ENCODE measurements at places on chromosomes 11 and 22.

GRCh38 chr11:126971305-126971704 lies 29.3 kb downstream of the KIRREL3 start:
- DNase-seq: no peak

DNA sequence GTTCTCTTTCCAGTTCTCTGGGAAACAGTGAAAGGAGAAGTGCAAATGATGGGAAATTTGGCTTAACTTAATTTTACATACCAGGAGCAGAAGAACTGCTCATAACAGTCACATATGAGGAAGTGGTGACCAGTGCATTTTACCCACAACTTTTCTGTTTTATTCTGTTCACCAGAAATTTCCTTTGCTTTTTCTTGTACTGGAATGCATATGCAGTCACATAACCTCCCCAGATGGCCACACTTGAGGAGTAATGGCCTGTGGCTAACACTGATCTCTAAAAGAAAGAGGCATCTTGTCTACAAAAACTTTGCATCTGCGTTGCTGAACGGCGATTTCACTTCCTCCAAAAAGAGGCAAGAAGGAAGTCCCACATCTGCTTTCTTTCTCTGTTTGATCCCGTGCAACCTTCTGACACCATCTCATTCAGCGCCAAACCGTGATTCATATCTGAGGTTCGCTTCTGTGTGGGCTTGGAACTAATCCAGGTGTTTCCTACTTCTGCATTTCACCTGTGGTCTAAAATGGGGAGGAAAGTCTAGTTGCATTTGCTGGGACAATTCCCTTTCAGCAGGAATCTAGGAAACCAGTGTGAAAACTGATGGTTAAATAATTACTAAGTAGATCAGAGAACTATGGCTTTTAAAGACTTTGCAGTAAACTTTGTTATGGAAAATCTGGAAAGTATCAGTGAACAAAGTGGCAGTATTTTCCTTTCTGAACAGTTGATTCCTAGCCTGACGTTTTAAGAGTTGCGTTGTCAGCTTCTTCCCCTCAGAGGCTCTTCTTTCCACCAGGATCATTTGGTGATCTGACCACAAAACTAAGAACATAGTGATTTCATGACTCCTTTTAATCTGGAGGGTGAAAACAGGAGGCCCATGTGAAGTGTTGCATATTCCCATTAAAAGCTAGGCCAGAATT lies 4.2 kb upstream of the MPEG1 start:
- DNase-seq: no peak

DNA sequence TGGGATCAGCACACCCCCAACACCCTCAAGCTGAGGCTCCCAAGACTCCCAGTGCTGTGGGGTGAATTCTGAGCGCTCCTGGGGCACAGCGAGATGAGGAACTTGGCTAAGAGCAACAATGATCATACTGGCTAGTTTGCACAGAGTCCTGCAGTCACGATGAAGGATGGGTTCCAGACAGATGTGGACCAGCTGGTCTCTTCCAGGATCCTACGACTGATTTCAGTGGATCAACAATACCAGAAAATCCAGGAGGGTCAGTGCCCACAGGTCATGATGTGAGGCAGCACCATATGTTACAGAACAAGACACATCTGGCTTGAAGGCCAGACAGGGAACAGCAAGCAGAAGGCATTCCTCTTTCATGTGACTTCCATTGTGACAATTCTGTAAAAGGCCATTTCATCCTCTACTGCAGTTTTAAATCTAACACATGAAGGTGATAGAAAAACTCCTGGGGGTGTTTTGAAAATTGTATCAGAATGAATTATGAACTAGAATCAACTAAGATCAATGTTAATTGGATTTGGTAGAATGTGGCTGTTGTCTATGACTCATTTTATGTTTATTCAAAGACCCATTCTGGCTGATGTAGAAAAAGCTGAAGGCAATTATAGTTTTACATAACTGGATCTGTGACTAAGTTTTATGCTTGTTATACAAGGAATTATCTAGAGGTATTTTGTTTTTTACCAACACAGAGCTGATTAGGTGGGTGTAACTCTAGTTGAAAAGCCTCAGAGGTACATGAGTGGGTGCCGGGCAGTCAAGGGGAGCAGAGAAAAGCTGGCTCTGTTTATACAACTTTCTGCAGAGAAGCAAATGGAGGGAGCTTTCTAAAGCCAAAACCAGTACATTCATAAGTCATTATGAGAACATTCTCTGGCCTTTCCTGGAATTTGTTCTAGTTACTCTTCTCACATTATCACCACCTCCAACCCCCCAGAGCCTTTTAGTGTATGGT lies 29.1 kb downstream of the OR52K1 start:
- DNase-seq: no peak

DNA sequence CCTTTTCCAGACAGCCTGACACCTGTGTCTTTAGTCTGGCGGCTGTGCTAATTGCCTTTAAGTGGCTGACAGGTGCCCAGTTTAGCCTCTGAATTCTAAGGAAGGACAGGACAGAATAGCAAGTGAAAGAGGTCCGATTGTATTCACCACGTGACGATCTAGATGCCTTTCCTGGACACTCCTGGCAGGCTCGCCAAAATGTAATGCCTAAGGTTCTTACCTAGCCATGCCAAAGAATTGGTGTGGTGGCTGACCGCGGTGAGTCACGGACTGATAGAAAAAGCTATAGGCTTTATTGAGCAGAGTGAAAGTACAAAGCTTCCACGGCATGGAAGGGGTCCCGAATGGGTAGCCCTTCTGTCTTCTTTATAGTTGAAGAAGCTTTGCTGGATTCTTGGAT lies 26.7 kb downstream of the ANKRD42 start:
- no peak for DNase-seq

DNA sequence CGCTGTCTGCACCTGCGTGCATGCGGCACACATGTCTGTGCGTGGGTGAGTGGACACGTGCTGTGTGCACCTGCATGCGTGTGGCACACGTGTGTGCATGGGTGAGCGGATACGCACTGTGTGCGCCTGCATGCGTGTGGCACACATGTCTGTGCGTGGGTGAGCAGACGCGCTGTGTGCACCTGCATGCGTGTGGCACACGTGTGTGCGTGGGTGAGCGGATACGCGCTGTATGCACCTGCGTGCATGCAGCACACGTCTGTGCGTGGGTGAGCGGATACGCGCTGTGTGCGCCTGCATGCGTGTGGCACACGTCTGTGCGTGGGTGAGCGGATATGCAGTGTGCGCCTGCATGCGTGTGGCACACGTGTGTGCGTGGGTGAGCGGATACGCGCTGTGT lies 27.1 kb upstream of the ACR start:
- no peak for DNase-seq

GRCh38 chr22:39148727-39149535 lies 3.5 kb downstream of the CBX7 start:
- no peak for DNase-seq

DNA sequence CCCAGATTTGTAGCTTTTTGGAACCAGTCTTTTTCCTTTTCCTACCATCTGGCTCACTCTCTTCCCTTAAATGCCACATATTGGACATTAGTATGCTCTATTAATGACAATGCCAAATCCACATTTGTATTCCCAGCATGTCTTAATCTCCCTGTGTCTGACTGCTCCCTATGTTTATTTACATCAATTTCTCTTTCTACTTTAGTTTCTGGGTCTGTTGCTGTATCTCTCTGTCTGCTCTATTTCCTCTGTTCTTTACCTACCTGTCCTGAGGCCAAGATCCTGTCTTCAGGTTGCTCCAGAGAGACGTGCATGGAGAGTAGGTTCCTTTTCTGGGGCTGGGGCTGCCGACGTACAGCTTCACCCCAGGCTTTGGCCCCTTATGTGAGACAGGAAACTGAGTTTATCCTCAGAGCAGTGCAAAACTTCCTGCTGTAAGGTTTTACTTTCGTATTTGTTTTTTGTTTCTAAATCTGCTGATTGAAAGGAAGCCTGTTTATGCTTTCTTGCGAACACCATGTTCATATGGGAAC lies 25.6 kb downstream of the OR2AG2 start:
- DNase-seq: no peak

DNA sequence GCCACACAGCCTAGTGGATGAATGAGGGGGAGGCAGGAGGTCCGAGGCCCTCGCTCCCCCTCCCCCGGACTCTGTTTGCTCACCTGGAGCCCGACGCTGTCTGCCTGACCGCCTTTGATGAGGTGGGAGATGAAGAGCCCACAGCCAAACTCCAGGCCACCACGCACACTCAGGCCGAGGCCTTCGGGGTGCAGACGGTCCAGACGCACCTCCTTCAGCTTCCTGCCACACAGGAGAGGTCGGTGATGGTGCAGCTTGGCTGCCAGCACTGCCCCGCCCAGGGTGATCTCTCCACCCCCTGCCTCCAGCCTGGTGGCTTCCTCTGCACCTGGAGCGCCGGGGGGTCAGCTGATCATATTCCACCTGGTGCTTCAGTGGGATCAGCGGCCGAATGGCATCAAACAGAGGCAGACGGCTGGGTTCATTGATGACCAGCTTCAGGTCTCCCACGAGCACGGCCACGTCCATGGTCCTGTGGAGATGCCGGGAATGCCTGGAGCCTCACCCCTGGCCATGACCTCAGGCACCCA lies 13.1 kb downstream of the USH1C start:
- no peak for DNase-seq

DNA sequence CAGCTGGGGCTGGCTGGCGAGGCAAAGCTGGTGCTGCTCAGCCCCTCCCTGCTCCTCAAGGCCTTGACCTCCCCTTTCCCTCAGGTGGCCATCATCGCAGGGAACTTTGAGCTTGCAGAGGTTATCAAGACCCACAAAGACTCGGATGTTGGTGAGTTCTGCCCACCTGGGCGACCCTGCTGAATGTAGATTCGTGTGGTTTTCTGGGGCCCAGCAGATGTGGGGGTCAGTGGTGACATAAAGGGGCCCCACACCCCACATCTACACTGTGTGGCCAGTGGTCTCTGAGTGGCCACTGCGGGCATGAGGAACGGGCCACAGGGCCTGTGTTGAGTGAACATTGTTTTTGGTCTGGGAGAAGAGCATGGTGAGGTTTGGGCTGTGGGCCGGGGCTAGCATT lies 11.9 kb downstream of the SHANK3 start:
- DNase-seq: no peak

All from AG04450 (cell line).